ENCODE measurements at places on chromosomes 16 and 17. TPM values are rescaled to one million over a fixed set of nuclear protein-coding genes. Genes with fewer than 3 reads are reported as not detected.

- H3K36me3 ChIP-seq = no peaks in the 10 kb centered on the region
- DNase-seq = no peak
These were observed 185.4 kb upstream of the RPL38 start for GRCh38 chr17:74018115-74018514.

GRCh38 chr16:11547118-11547916 lies 39.4 kb downstream of the LITAF start:
- no peaks in the 10 kb centered on the region for H3K27me3 ChIP-seq
- H3K36me3 ChIP-seq = peaks cover 15% of the 10 kb centered on the region
- H3K4me3 ChIP-seq = no peak overlapping the region
- peaks cover 3% of the 10 kb centered on the region for H3K4me1 ChIP-seq
- no peak overlapping the region for H3K27ac ChIP-seq

Gene ZNF287
- polyA plus RNA-seq = 1.7 TPM

GRCh38 chr17:75897160-75898019 lies 639 bp upstream of the TRIM65 start:
- H3K4me3 ChIP-seq = peak overlapping the region; percentile 96
- H3K27ac ChIP-seq = 0 out of 2 replicates have a peak overlapping the region, but pooled peaks have one; percentile 38

Gene MMP2
- polyA plus RNA-seq = 33.6 TPM

Gene USP22
- 365 TPM for polyA plus RNA-seq

DNA sequence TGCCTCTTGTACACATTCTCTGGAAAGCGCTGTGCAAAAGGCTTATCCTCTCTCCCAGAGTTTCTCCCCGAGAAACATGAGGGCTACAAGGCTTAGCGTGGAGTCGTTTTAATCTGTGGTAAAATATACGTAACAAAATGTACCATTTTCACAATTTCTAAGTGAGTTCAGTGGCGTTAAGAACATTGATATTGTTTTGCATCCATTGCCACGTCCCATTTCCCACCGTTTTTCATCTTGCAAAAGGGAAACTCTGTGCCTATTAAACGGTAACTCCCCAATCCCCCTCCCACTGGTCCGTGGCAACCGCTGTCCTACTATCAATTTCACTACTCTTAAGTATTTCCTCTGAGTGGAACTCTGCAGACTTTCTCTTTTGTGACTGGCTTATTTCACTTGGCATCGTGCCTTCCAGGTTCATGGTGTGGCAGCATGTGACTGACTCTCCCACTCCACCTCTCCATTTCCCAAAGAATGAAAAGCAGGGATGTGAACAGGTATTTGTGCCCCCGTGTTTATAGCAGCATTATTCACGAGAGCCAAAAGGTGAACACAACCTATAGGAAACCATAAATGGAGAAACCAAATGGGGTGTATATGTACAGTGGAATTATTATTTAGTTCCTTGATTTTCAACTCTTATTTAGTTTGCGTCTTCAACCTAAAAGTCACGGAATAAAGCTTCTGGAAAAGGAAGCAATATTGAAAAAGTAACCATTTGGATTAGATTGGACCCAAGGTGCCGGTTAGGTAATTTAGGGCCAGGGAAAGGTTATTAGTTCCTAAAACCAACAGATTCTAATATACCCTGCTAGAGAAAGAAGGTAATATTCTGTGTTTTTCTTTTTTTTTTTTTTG lies 1.1 kb upstream of the USP32 start:
- no peaks in the 10 kb centered on the region for H3K36me3 ChIP-seq
- no peak for DNase-seq
- peak overlapping the region; percentile 96 for H3K4me3 ChIP-seq
- H3K27me3 ChIP-seq = no peaks in the 10 kb centered on the region

- no peak for DNase-seq
- H3K27ac ChIP-seq = no peak overlapping the region
- H3K36me3 ChIP-seq = no peaks in the 10 kb centered on the region
- no peaks in the 10 kb centered on the region for H3K27me3 ChIP-seq
- no peak overlapping the region for H3K4me3 ChIP-seq
These were observed 54.9 kb upstream of the WSB1 start for GRCh38 chr17:27239046-27239445.

GRCh38 chr17:41190328-41190727 lies 641 bp downstream of the KRTAP9-1 start:
- H3K4me3 ChIP-seq = no peak overlapping the region
- no peaks in the 10 kb centered on the region for H3K36me3 ChIP-seq
- no peaks in the 10 kb centered on the region for H3K27me3 ChIP-seq
- DNase-seq = no peak
- no peak overlapping the region for H3K27ac ChIP-seq

- no peaks in the 10 kb centered on the region for H3K36me3 ChIP-seq
- H3K4me3 ChIP-seq = no peak overlapping the region
- DNase-seq = no peak
- no peaks in the 10 kb centered on the region for H3K27me3 ChIP-seq
- no peak overlapping the region for H3K27ac ChIP-seq
These were observed 30.4 kb downstream of the COX4I1 start for GRCh38 chr16:85829751-85830445.

DNA sequence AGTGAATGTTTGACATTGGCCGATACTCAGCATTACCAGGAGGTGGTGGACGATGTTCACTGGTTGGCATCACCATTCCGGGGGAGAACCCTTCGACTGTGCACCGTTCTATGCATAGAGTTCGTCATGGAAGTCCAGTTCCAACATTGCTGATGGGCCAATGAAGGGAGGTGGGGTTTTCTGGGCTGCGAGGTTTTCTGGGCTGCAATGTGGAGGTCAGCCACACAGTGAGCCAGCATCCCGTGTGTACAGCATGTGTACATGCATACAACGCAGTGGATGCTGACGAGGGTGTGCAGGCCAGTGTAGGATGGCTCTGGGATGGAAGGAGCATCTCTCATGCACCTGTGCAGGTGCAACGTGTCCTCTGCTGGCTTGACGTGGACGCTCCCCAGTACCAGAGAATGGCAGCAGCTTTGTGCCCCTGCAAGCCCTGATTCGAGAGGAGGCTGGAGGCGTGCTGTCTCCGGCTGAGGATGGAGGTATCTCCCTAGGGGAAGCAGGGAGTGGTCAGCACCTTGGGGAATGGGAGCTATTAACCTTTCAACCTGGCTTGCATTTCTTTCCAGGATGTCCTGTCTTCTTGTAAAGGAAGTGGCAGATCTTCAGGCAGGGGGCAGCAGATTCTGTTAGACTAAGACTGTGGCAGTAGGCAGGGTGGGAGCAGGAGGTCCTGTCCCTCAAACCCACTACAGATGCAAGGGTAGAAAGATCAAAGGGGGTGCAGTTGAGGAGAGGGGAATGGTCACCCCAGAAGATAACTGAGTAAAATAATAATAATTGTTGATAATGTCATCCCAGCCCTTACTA lies 98.2 kb downstream of the CYLD start:
- no peaks in the 10 kb centered on the region for H3K27me3 ChIP-seq
- H3K27ac ChIP-seq = no peak overlapping the region
- H3K4me1 ChIP-seq = no peaks in the 10 kb centered on the region
- no peak overlapping the region for H3K4me3 ChIP-seq
- no peak for DNase-seq

Gene SLC35G6
- 0.05 TPM for polyA plus RNA-seq

DNA sequence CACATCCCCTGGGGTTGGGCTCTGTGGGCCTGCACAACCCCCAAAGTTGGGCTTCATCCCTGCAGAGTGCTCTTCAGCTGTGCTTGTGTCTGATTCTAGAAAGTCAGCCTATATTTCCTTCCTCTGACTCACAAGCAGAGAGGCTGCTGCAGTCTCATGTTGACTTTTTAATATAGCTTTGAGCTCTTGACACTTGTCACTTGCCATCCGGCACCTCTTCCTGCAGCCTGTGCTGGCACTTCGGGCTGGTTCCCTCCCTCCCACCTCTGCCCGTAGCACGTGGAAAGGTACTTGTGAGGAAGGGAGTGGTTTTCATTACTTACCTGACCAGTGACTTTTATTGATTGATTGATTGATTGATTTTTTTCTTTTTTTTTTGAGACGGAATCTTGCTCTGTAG lies 19.0 kb upstream of the JPT2 start:
- no peak overlapping the region for H3K4me3 ChIP-seq
- no peaks in the 10 kb centered on the region for H3K27me3 ChIP-seq
- H3K27ac ChIP-seq = no peak overlapping the region
- peaks cover 15% of the 10 kb centered on the region for H3K36me3 ChIP-seq
- H3K4me1 ChIP-seq = no peaks in the 10 kb centered on the region

GRCh38 chr17:17613708-17614114 lies 22.2 kb upstream of the PEMT start:
- H3K27ac ChIP-seq = no peak overlapping the region
- DNase-seq = peak; percentile 78
- no peaks in the 10 kb centered on the region for H3K4me1 ChIP-seq
- H3K4me3 ChIP-seq = no peak overlapping the region
- no peaks in the 10 kb centered on the region for H3K27me3 ChIP-seq

- DNase-seq = no peak
- H3K4me3 ChIP-seq = no peak overlapping the region
- H3K27ac ChIP-seq = no peak overlapping the region
- H3K27me3 ChIP-seq = no peaks in the 10 kb centered on the region
These were observed 151.6 kb downstream of the NPIPB11 start for GRCh38 chr16:29254676-29255495.

Gene KRT32
- not detected for polyA plus RNA-seq

DNA sequence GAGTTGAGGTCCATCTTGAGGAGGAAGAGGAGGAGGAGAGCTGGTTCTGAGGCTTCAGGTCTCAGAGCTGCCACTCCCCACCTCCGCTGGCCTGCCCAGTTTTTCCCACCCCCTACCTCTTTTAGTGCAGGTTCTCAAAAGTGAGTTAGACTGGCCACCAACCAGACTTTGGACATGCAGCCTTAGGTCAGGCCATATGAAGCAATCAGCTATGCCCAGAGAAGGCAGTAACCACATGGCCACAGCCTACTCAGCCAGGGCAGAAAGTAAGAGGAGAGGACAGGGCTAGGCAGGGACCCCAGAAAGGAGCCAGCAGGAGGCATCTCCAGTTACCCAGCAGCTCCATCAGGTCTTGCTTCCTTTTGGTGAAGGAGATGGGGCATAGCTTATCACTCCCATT lies 9.0 kb downstream of the MYO15A start:
- no peak overlapping the region for H3K27ac ChIP-seq
- H3K27me3 ChIP-seq = no peaks in the 10 kb centered on the region
- no peaks in the 10 kb centered on the region for H3K36me3 ChIP-seq
- DNase-seq = no peak
- H3K4me1 ChIP-seq = no peaks in the 10 kb centered on the region

DNA sequence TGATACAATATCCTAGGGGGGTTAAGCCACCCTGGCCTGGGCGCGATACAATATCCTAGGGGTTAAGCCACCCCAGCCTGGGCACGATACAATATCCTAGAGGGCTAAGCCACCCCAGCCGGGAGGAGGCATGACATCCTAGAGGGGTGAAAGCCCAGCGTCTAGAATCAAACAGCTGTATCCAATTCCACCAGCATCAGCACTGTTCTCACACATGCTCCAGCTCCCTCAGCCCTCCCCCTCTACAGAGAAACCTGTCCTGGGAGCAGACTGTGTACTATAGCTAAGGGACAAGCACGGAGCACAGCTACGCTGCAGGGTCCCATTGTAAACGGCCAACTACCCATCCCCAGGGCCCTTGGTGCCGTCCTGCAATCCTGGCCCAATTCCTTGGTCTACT lies 6.2 kb downstream of the GINS2 start:
- DNase-seq = no peak
- peaks cover 28% of the 10 kb centered on the region for H3K36me3 ChIP-seq
- no peaks in the 10 kb centered on the region for H3K27me3 ChIP-seq
- no peaks in the 10 kb centered on the region for H3K4me1 ChIP-seq

Gene KRT33A
- polyA plus RNA-seq = not detected

Gene KRTAP2-1
- not detected for polyA plus RNA-seq

DNA sequence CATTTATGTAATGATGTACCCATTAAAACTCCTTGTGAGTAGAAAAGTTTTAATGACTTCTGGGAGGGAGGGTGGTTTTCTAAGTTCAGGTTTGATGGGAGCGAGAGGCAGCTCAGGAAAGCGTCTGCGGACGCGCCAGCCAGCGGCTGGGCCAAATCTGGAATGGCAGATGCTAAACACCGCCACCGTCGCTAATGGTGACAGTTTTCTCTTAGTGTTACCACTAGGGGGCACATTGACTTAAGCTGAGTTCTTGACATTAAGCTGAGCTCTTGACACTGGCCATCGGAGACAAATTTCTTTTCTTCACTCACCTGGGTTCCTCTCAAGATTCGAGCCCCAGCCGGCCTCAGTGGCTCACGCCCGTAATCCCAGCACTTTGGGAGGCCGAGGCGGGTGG lies 6.7 kb downstream of the TRPV1 start:
- no peaks in the 10 kb centered on the region for H3K27me3 ChIP-seq
- H3K27ac ChIP-seq = no peak overlapping the region
- H3K36me3 ChIP-seq = peaks cover 8% of the 10 kb centered on the region
